Muscle of leg (tissue), 16 donors: ENCODE measurements at places on chromosomes 2 and 18.

DNA sequence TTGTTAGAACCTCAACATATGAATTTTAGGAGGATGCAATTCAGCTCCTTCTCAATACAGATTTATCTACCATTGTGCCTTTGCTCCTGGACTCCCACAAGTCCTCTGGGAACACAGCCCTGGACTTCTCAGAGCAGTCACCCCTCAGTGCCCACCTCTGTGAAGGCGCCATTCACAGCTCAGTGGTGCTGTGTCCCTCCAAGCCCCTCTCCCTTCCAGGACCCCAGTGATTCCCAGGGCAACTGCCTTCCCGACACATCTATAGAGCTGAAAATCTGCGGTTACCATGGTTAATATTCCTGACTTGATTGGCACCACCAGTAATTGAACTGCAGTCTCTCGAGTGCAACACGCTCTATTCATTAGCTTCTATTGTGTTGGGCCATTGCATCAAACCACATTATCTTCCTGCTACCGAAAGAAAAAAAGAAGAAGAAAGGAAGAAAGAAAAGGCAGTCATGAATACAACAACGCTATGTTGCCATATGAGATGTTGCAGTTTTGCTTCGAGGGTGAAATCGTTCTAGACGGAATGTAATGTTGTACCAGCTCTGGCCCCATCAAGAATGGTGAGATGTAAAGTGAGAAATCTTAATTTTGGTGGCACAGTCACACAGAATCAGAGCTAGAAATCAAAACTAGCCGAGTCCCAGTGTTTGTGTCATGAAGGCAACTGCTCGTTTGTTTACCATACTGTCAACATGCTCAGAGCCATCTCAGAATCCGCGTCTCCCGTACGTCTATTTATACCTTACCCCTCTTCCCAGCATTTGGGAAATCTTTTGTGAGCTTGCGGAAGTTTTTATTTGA, 524.0 kb upstream of the ID2 start:
- DNase-seq: no peak

GRCh38 chr2:45687964-45688363, 36.5 kb downstream of the PRKCE start:
- no peak for DNase-seq

- DNase-seq: no peak
Observed at GRCh38 chr18:57270156-57270555, 82.2 kb upstream of the ST8SIA3 start.

GRCh38 chr2:174145827-174146226, 102.5 kb downstream of the OLA1 start:
- no peak for DNase-seq

DNA sequence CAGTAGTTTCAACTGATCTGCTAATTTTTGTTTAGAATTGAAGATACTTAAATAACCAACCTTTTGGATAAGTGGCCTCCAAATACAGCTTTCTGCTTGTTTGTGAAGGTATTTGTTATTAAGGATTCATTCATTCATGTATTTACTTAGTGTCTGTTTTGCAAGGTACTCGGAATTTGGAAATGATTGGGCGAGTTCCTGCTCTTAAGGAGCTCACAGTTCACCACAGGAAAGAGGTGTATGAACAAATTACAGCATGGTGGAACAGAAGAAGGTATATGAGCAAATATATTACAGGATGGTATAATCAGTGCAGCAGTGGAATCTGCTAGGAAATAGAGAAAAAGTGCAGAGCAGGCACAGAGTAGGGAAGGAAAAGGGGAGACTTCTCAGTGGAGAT, 4.5 kb downstream of the ACSL3 start:
- DNase-seq: no peak

GRCh38 chr2:234198976-234199375, 148.5 kb downstream of the SPP2 start:
- DNase-seq: no peak

GRCh38 chr2:38155015-38155414, 79.1 kb upstream of the CYP1B1 start:
- DNase-seq: no peak

- no peak for DNase-seq
Observed at GRCh38 chr2:217790195-217790594, 212.6 kb downstream of the TNS1 start.

- no peak for DNase-seq
Observed at GRCh38 chr2:102001767-102002142, 10.0 kb downstream of the IL1R2 start.
